ENCODE measurements at places on chromosomes 5 and 9.

DNA sequence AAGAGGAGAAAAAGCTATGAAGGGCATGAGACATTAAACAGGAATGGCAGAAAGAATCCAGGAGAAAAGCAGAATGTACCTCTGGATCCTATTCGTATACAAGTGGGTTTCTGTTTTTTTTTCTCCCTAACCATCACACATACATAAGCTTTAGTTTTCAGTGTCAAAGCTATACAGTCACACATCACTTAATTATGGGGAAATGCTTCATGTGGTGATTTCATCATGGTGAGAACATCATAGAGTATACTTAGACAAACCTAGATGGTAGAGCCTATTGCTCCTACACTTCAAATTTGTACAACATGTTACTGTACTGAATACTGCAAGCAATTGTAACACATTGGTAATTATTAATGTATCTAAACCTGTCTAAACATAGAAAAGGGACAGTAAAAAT is 290.6 kb downstream of the AOPEP start:
- DNase-seq, result no peak

DNA sequence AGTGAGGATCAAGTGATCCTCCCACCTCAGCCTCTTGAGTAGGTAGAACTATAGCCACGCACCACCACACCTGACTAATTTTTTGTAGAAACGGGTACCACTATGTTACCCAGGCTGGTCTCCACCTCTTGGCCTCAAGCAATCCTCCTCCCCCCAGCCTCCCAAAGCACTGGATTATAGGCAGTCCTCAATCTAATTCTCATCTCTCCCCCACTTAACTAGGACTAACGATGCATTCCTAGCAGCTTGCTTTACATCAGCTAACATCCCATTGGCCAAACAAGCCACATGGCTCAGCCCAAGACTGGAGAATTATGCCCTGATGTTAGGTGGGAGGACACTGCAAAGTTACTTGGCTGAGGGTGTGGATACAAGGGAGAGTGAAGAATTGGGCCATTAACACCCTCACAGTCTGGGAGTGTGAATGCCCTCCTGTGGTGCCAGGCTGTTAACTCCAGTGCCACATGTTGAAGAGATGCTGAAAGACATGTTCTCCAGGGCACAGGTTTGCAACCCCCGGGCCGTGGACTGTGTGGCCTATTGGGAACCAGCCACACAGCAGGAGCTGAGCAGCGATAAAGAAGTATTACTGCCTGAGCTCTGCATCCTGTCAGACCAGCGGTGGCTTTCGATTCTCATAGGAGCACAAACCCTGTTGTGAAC is 5.3 kb upstream of the ZNF367 start:
- DNase-seq, result no peak

GRCh38 chr5:88393716-88394535 is 125.3 kb upstream of the TMEM161B start:
- no peak for DNase-seq

DNA sequence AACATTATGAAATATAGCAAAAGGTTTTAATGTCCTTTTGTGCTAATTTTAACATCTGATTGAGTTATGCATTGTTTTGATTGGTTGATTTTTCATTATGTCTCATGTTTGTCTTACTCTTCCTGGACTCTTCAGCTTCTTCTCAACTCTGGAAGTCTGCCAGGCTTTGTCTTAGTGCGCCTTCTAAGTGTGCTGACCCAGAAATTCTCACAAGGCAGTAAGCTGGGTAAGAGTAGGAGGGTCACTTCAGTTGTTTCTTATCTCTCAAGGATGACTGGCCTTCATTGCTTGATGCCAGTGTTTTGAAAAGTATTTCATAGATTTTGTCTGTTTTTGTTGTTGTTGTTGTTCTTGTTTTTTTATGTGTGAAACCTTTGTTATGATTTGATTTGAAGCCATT is 59.2 kb downstream of the RIC1 start:
- no peak for DNase-seq

DNA sequence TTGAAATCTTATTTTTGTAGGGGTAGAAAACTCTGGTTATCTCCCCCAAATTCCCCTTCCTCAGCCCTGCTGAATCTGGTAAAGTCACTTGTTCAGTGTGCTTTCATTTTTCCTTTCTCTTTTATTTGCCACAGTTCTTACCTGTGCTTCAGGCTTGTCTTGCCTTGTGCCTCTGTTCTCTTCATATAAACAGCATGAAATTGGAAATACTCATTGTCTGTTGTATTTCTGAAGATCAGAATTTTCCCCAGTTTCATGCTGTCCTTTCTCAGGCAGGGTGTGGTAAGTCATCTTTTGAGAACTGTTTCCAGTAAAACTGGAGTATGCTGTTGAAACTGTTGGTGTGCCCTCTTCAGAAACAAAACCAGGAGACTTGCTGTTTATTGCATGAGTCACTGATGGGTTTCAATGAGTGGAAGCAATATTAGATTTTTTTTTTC is 7.0 kb downstream of the PAM start:
- DNase-seq, result no peak

DNA sequence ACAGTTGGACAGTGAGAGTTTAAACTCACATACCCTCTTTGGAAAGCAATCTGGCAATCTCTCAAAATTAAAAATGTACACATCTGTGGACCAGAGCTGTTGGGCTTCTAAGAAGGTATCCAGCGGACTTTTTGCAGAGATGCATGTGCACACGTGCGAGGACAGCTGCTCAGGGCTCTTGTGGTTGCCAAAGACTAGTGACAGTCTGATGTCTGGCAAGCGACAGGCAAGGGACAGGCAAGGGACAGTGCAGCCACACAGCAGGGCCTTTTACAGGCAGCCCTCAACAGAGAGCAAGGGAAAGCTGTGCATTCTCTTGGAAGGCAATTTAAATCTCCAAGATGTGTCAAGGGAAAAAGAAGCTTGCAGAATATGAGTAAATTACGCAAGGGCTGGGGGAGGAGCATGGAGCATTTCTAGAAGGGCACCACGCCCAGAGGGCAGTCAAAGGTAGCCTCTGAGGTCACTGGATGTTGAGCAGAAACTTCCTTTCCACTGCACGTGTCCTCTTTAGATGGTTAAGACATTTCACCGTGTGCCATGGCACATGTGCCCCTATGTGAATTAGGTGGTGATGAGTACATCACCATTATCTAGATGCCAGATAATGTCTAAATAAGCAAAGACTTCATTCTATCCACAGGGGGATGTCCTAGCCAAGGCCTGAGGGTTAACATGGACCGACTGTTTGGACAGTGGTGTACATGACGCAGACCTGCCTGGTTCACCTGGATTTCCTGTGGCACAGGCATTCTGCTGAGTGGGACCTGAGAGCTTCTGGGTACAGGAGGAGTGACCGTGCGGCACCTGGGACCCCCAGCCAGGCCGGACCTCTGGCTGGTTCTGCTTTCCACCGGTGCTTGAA is 9.1 kb downstream of the GFPT2 start:
- no peak for DNase-seq

DNA sequence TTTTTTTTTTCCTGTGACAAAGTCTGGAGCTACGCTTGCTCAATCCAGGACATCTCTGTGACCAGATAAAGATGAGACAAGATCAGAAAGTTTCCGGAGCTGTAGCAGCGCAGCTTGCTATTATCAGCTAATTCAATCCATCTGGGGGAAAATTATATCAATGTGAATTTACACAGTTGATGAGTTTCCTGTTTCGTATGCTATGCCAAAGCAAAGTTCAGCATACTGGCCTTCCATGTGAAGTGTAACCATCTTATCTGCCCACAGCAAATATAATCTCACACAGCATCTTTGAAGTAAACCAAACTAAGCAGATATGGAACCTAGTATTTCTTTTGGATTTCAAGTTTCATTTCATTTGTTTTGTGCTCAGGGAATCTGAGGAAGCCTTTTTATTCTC is 1767.7 kb downstream of the EFNA5 start:
- no peak for DNase-seq
